ENCODE measurements at places on chromosomes 13 and 19.
A peak's percentile ranks its signal among the peaks of the same experiment; 100 is the strongest.

DNA sequence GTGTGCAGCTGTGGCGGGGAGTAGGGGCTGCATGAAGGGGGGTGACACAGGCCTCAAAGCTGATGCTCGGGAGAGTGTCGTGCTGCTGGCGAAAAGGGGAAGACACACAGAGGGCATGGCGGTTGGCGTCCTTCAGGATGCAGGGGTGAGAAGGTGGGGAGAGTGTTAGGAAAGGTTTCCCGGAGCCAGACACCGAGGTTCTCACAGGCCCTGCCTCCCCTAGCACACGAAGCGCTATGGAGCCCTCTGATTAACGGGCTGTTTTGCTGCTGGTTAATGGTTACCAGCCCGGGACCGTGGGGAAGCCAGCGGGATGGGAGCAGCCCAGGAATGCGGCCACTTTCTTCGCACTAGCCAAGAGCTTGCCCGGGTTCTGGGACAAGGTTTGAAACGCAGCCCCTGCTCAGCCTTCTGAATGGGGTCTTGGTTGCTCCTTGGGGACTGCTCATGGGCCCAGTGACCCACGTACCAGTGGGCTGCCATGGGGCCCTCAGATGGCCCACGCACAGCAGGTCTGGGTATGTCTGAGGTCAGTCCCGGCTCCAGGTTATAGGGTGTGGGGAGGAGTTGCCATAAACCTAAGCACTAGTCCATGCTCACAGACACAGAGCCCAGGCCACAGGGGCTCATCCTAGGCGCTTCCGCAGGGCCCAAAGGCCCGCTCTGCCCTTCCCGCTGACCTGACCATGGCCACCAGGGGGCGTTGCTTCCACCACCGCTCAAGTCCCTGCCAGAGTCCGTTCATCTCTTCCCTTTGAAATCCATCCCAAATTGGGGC lies 31.3 kb upstream of the ISYNA1 start:
- peak; percentile 56 for DNase-seq

DNA sequence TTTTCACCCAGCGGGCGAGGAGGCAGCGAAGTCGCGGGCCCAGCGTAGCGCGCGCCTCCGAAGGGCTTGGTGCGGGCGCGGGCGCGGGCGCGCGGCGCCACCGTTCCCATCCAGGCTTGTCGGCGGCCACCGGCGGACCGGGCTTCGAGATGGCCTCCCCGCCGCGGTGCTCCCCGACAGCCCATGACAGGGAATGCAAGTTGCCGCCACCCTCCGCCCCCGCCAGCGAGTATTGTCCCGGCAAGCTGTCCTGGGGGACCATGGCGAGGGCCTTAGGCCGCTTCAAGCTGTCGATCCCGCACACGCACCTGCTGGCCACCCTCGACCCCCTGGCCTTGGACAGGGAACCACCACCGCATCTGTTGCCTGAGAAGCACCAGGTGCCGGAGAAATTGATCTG lies at the start of gene WDR88:
Gene WDR88, plus strand, starts transcription at position 94 of the 400 bp plus-strand sequence. Its CDS starts 56 bp downstream, at position 150.
- no peak for DNase-seq

DNA sequence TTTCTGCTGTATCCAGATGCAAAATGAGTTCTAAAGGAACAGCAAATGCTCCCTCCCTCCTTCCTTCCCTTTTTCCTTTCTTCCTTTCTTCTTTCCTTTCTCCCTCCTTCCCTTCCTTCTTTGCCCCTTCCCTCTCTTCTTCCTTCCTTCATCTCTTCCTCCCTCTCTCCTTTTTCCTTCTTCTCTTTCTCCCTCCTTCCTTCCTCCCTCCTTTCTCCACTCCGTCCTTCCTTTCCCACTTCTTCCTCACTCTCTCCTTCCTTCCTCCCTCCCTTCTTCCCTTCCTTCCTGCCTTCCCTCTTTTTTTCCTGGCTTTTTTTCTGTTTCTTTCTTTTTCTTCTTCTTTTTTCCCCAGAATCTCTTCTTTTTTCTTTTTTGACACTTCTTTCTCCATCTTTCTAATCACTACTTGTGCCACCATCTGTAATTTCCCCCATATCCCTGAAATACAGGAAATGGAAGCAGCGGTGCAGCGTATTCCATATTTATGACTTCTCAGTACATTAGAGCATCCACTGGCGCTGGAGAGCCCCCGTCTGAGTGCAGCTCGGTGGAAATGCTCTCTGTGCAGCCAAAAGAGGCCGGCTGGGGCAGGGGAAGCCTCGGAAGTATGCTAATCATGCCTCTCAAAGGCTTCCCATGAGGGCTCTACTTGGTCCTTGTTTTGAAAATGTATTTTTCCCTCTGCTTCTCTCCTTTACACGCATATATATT lies 275.6 kb downstream of the TSHZ3 start:
- no peak for DNase-seq

GRCh38 chr13:25836574-25837336 lies 215.1 kb downstream of the SHISA2 start:
- DNase-seq, result no peak

DNA sequence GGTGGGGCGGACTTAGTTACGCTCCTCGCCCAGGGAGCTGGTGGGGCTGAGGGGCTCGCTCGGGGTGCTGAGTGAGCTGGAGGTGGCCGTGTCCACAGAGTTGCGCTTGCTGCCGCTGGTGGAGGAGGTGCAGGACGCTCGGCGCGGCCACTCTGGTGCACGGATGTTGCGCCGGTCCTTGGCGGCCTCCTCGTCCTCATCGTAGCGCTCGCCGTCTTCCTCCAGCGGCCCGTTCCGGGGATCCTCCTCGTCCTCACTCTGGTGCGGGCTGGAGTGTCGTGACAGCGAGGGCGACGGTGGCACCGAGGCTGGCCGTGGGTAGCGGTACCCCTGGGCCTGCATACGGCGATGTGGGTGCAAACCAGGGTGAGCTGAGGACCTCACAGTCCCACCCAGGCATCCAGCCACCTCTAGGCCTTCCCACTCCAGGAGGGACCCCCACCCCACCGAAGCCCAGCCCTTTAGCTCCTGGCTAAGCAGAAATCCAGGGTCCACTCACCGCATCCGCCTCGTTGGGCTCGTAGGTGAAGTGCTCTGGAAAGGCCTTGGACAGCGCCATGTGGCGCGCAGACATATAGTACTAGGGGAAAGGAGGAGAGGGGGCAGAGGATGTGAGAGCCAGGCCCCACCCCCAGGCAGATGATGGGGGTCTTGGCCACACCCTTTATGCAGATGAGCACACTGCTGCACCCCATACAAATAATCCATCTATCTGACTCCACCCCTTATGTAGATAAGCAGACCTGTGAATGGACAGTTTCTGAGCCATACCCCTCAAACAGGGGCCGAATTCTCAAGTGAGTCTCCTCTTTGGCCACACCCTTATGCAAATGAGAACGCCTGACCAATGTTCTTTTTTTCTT lies 4.4 kb downstream of the FTL start:
- DNase-seq, result no peak

DNA sequence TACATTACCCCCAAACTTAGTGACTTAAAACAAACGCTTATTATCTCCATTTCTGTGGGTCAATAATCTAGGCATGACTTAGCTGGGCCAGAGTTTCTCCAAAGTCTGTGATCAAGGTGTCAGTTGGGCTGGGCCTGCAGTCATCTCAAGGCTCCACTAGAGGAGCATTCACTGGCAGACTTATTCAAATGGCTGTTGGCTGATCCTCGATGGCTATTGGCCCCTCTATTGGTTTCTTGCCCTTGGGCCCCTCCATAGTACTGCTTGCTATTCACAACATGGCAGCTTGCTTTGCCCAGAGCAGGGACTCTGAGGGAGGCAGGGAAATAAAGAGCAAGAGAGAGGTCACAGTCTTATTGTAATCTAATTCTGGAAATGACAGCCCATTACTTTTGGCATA lies 57.6 kb downstream of the RCBTB2 start:
- no peak for DNase-seq

DNA sequence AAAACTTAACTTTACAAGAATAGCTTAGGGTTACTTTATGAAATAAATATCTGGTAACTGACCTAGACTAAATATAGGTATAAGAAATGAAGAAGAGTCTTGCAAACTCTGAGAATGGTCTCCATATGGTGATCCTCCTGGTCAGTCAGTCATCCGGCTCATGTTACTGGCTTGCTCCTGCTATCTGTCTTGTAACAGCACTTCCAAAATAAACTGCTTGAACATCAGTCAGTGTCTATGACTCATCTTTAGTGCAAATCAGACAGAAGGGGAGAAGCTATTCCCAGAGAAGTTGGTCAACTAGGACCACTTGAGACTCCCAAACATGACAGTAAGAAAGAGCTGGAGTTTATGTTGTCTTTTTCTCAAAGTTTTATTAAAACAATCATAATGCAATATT lies 1550.9 kb downstream of the PCDH9 start:
- DNase-seq, result no peak

DNA sequence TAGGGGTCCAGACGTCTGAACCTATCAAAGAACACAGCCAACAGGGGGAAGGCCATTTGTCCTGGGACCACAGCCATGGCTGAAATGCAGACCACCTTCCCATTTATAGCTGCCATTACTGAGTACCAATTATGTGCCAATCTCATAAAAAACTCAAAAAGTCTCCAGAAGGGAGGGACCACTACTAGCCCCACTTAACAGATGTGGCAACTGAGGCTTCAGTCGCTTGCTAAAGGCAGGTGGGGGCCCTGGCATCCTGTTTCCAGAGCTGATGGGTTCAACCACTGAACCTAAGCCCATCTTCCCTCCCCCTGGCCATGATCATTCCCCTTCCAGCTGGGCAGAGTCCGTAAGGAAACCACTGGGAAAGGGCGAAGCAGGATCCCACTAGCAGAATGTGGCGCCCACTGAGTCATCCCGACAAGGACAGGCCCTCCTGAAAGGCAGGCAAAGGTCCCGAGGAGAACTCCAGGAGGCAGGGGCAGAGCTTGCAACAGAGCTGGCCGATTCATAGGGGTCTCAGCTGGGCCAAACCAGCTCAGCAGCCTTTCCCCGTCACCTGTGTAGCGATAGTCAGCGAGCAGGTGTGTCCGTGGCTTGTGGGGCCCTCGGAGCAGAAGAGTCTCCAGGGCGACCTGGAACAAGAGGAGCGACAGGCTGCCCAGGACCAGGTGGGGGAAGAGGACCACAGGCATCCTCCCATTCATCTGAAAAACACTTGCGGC lies 14.3 kb upstream of the NAPA start:
- DNase-seq, result no peak

- DNase-seq, result no peak
These were observed 5.2 kb downstream of the INSR start for GRCh38 chr19:7288977-7289376.

DNA sequence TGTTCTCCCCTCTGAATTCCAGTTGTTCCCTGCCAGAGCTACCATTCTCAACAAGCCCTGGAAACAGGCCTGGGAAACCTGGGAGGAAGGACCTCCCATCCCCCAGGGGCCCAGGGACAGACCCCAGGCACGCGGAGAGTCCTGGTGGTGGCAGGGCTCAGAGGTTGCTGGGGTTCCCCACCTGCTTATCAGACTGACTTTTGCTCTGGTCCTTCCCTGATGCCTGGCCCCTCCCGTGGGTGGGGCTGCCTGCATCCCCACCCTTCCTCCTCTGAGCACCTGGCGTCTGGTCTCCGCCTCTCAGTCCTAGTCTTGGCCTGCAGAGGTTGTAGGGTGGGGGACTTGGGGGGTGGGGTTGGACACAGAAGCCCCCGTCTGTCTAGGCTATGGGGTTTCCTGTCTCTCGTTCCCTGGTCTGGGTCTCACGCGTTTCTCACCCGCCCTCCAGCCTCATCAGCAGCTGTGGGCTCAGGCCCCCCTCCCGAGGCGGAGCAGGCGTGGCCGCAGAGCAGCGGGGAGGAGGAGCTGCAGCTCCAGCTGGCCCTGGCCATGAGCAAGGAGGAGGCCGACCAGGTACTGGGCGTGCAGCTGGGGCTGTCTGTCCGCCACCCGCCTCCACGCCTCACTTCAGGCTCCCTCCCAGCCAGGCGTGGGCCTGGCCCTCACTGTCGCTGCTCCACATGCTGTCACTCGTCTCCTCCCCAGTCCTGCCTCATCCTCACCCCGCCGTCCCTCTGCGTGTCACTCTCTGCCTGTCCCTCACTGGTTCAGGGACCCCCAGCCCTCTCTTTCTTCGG lies 13.6 kb downstream of the EPN1 start:
- no peak for DNase-seq

DNA sequence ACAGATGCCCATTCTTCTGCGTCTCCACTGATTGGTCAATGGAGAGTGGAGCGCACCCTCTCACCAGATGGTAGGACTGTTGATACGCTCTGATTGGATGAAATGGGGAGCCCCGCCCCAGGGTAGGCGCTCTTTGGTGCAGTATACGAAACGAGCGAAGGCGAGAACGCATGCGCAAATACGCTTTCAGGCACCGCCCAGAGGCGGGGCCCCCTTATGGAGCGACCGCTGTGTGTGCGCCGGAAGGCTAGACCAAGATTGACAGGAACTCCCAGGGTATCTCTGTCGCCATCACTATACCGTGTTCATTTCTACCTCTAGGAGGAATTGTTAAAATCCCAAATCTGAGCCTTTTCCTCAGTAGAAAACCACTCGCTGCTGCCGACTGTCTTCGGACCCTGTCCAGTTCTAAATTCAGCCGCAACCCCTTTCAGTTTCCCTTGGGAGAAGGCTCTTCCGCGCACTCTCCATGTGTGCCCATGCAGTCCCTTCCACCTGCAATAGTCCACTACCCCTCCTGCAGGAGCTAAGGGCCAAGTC lies 720 bp upstream of the HNRNPL start:
- DNase-seq, result peak; percentile 100

Measured in renal pelvis (tissue), 12 donors.